ENCODE measurements at places on chromosomes 3 and 15. TPM values are rescaled to one million over a fixed set of nuclear protein-coding genes. Genes with fewer than 3 reads are reported as not detected.

PATL2 gene
- 0.61 TPM for total RNA-seq

SLC22A13 gene
- 0.97 TPM for total RNA-seq

SLC33A1 gene
- 48.1 TPM for total RNA-seq

TIMP4 gene
- 5.7 TPM for total RNA-seq

MYL3 gene
- total RNA-seq = 2.3 TPM

TIGIT gene
- total RNA-seq = not detected

IMPG2 gene
- 0.73 TPM for total RNA-seq

PAQR5 gene
- 3.5 TPM for total RNA-seq

ADIPOQ gene
- total RNA-seq = not detected
